Astrocyte (in vitro differentiated cells and primary cell): ENCODE measurements at places on chromosomes 2 and 18. TPM values are rescaled to one million over a fixed set of nuclear protein-coding genes. Genes with fewer than 3 reads are reported as not detected.

FASTKD1 gene
- 37.2 and 37.3 TPM in 2 replicates for total RNA-seq

DNA sequence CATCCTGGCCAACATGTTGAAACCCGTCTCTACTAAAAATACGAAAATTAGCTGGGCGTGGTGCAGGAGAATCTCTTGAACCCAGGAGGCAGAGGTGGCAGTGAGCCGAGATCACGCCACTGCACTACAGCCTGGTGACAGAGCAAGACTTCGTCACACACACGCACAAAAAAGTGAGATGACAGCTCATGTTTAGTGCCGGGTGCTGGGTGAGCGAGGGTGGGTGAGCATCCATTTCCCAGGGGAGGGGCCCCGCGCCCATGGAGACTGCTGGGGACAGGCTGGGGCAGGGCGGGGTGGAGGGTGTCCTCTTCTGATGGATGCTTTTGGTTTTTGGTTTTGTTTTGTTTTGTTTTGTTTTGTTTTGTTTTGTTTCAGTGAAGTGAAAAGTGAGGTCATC lies 206.5 kb downstream of the GBX2 start:
- H3K27me3 ChIP-seq, result no peaks in the 10 kb centered on the region
- H3K36me3 ChIP-seq, result no peaks in the 10 kb centered on the region
- H3K4me1 ChIP-seq, result no peaks in the 10 kb centered on the region
- no peak for DNase-seq
- no peak overlapping the region for H3K4me3 ChIP-seq

- no peak for DNase-seq
- H3K36me3 ChIP-seq, result no peaks in the 10 kb centered on the region
- H3K4me1 ChIP-seq, result no peaks in the 10 kb centered on the region
- H3K27me3 ChIP-seq, result no peaks in the 10 kb centered on the region
- H3K4me3 ChIP-seq, result no peak overlapping the region
- H3K27ac ChIP-seq, result no peak overlapping the region
Observed at GRCh38 chr2:18531194-18531593, 29.3 kb downstream of the RDH14 start.

GRCh38 chr2:139492131-139492680 lies 712.0 kb upstream of the NXPH2 start:
- no peak overlapping the region for H3K4me3 ChIP-seq
- no peak overlapping the region for H3K27ac ChIP-seq
- no peaks in the 10 kb centered on the region for H3K36me3 ChIP-seq

RNU2-63P gene
- total RNA-seq, result 4.2 and 6.6 TPM in 2 replicates

DNA sequence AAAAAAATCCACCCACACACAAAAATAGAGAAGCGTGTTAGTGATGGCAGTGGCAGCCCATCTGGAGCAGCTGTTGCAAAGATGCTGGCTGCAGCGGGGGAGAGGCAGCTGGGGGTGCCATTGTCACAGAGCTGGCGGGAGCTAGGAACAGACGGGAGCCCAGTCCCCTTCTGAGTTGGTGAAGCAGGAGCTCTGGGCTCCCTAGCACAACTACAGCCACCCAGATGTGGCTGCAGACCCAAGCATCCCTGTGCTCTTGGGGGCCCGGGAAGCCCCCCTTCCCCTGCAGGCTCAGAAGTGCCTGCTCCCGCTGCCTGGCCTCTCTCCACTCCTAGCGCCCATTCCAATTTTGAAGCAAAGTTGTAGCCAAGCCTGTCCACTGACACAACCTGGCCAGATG lies 366.6 kb upstream of the MC4R start:
- no peak overlapping the region for H3K4me3 ChIP-seq
- H3K27ac ChIP-seq, result no peak overlapping the region
- H3K36me3 ChIP-seq, result no peaks in the 10 kb centered on the region
- no peak for DNase-seq

AMER3 gene
- total RNA-seq, result 0.07 TPM in 1 of 2 replicates, not detected in the other
